ENCODE measurements at places on chromosomes 3 and 15.

DNA sequence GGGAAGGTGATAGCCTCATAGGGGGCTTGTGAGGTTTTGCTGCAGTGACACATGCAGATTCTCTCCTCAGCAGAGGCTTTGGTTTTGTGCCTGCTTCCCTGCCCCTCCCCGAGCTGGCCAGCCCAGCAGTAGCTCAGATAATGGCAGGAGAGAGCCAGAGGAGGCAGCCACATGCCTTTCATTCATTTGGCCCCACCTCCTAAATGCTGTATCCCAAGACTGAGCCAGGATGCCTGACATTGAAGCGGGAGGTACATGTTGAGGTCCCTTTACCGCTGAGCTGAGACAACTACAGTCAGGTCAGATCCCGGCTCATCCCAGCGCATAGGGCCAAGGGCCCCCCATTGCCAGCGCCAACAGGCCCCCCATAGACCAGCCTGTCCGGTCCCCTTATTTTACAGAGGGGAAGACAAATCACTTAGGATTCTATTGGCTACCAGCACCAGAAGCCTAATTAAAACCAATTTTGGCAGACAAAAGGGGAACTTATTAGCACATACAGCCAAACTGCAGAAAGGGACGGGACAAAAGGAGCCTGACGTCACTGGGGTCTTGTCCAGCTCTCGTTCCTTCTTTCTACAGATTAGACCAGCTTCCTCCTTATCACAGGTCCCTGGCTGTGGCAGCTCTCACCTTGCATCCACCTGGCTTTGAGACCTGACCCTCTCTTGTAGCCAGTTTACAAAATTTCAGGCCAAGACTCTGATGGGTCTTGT lies 12.1 kb upstream of the POLG start:
- no peak for DNase-seq

DNA sequence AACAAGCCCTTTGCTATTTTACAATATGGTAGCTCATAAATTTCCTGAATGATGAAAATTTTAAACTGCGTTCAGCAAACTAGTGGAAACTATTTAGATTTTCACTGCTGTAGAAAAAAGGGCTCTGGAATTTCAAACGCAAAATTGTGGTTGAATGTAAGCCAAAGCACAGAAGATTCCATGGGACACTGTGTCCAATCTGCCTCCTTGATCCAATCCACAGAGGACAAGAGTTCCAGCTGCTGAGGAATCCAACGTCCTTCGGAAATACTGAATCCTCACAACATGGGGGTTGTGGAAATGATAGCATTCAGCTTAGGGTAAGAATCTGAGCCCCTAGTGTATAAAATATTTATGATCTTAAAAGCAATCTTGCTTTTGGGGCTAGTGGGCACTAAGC lies 161.0 kb downstream of the PLD1 start:
- DNase-seq, result no peak

DNA sequence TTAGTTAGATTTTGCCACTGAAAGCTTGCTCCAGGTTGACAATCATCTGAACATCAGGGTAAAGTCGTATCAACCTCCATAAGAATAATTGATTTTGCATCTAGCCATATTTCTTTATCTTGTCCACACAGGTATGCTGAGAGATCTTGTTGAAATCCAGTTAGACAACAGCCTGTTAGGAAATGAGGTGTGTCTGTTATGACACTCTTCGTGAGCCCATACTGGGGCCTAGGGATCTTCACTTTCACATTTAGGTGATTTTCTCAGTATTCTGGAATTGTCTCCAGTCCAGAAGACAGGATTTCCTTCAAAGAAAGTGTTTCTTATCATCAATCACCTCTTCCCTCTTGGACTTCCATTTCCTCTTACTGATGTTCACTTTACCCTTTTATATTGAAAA lies 18.1 kb downstream of the DNAJB11 start:
- DNase-seq, result no peak

DNA sequence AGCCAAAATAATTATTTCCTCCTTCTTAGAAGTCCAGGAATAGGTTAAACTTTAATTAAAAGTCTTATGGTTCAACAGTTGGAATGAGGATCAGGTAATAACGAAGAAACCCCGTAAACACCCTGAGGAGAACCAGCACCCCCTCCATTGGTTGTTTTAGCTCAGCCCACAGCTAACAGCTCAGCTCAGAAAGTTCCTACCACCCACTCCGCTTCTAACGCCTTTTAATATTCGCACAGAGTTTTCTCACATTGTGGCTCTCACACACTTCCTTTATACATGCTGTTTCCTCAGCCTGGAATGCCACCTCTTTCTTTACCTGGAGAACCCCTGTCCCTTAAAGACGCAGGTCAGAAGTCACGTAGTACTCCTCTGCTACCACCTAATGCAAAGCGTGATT lies 17.0 kb downstream of the CX3CR1 start:
- DNase-seq, result no peak

GRCh38 chr15:72456684-72457083 lies 17.4 kb upstream of the ARIH1 start:
- DNase-seq, result no peak

DNA sequence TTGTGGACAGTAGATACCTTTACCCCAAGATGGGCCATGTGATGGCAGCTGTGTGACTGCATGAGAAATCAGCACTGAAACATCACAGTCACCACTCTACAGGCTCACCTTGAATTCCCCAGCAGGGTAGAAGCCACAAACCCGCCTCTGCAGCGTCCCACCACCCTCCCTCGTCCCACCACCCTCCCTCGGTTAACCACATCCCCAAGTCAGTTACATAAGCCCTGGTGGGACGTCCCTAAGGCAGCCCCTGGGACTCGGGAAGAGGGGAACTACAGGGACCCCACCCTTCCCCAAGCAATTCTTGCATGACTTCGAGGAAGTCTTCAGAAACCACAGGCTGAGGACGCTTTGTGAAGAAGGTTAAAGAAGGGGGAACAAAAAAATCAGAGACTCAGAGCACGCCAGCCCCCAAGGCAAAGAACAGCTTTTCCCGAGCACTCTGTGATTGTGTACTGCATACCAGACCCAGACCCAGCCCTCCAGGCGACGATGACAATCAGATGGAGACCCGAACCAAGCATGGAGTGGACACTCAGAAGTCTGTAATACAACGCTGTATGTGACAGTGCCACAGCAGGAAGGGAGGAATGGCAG lies 60.5 kb downstream of the SH3BP5 start:
- DNase-seq, result peak; percentile 91

DNA sequence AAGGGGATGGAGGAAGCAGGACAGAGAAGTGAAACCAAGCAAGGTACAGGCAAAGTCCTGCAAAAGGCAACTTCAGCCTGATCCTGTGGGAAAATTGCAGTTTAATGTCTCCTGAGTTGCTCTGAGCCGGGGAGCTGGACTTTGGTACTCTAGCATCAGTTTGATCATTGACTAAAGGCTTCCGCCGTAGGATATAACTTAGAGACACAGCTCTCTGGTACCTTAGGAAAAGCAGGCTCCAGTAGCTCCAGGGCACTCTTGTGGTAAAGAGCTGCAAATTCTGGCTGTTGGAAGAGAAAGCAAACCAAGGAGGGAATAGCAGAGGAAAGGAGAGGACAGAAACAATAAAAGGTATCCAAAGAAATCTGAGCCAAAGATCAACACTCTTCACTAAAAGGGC lies 521.1 kb downstream of the PLOD2 start:
- no peak for DNase-seq

GRCh38 chr3:50194128-50194902 lies 2.9 kb downstream of the GNAT1 start:
- peak; percentile 86 for DNase-seq

DNA sequence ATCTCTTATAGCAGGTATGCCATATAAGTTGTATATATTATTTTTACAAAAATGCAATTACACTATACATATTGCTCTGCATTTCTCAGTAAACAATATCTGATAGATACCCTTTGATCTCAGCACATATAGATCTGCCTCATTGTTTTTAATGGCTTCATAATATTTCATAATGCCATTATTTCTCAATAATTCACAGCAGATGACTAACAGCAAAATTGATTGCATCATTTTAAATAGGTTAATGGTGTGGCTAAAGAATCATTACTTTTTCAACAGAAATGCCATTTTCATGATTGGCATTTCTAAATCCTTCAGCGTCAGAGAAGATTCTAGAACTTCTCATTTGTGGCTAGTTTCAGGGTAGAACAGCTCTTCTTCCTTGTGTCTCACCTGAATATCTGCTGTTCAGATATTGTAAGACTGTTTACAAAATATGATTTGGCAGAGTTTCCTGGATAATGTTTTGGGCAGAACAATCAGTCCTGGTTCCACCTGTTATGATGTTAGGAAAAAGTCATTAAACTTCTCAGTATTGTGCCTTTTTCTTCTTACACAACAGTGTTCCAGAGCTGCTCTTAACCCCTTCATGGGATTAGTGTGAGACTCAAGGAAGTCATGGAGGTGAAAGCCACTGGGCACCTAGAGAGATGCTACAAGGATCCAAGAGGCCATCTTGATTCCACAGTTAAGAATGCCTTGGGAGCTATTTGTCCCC lies 397.6 kb upstream of the THBS1 start:
- no peak for DNase-seq

- DNase-seq, result no peak
Measured at GRCh38 chr3:184345317-184346144, 8.1 kb downstream of the FAM131A start.

GRCh38 chr3:169699536-169700050 lies 36.1 kb upstream of the MECOM start:
- DNase-seq, result no peak

DNA sequence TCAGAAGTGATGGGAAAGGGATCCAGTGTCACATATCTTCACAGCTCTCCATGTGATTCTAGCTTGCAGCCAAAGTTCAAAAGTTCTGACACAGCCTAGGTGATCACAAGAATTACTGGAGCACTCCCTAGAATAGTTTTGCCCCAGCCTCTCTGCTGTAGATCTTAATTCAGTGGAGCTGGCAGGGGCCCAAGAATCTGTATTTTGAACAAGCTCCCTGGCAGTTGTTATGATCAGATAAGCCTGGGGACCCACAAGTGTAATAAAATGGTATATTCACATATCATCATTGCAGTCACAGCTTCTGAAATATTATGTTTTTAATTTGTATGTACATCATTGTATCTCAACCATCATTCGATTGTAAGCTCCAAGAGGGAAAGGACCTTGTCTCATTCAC lies 62.3 kb downstream of the NOX5 start:
- no peak for DNase-seq

- DNase-seq, result no peak
Measured at GRCh38 chr3:66703501-66703900, 202.7 kb upstream of the LRIG1 start.

DNA sequence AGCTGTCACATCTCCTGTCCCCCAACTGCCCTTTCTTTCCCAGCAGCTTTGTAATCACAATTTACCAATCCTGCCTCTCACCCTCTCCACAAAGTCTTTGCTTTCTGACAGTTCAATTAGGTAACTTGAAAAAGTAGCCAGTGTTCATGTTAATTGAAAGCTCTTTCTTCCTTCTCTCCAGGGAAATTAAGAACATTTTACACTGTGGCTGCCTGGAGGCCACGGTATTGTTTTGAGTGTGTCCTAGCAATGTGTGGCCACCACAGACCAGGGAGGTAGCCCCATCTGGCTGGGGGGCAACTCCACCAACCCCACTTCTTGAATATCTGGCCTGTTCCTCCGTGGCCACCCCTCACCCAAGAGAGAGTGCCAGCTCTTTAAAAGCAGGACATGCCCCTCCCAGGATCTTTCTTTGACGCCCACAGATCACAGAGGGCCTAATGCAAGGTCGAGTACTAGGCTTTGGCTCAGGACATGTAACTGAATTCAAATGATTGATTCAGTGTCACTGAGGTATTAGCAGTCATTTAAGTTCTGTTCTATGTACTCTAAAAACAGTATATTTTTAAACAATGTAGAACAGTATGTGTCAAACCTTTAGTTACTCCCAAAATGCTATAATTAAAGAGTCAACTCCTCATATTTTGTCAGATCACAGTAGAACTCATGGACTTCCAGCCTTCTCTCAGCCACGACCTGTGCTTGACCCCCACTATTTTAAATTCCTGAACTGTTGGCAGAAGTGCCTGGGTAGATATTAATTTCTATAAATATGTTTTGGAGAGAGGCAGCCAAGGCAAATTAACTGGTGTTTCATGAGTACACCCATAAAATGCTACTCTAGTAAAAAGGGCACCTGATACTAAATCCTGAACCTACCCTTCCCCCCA lies 164.5 kb downstream of the TNIK start:
- no peak for DNase-seq

DNA sequence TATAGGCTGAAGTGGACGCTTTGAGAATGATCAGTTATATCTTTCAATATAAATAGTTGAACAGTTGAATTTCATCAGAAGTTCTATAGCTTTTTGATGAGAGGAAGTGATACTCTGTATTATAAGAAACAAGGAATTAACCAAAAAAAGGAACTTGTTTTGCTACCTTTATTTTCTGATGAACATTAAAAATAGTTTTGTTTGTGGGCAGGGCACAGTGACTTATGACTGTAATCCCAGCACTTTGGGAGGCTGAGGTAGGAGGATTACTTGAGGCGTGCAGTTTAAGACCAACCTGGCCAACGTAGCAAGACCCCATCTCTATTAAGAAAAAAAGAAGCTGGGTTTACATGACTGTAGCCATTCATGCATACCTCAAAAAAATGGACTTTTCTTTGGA lies 16.7 kb downstream of the BLOC1S6 start:
- no peak for DNase-seq

GRCh38 chr3:43224405-43225073 lies 61.8 kb upstream of the SNRK start:
- peak; percentile 29 for DNase-seq

DNA sequence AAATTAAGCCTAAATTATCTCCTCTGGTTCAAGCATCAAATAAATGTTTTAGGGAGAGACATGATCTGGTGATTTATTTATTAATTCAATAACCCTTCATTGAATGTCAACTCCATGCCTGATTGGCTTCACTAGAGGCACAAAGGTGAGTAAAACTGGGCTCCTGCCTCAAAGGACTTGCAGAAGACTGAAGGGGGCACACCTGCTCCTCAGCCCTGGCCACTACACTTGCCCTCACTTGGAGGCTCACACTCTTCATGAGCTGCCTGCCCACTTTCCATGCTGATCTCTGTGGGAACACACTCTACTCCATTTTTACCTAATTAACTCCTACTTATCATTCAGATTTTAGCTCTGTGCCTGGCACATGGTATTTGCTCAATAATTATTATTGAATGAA lies 84.4 kb upstream of the KCNMB2 start:
- no peak for DNase-seq

DNA sequence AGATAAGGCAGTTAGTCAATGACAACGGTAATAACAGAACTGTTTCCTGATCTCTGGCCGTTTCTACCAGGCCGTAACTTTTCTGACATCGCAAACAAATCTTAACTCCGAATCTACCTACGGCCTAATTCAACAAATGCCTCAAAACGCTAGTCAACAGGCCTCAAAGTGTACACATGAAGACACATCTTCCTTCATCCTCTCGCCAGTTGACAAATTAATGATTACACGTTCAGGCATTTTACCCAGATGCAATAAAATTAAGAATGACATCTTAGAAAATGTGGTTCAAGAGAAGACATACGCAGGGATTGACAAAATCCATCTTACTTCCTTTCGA lies 1.5 kb downstream of the SFMBT1 start:
- no peak for DNase-seq

GRCh38 chr3:147392625-147392946 lies 13.8 kb downstream of the ZIC4 start:
- DNase-seq, result no peak

Data from CD4-positive, alpha-beta T cell treated with Interleukin-2 at 100 ng/mL for 4 hours (primary cell).